Activated CD8-positive, alpha-beta memory T cell treated with anti-CD3 and anti-CD28 coated beads for 1 hour (primary cell): ENCODE measurements at places on chromosomes 1 and 21.

- DNase-seq, result no peak
Observed at GRCh38 chr21:43893536-43894205, 28.6 kb downstream of the AGPAT3 start.

DNA sequence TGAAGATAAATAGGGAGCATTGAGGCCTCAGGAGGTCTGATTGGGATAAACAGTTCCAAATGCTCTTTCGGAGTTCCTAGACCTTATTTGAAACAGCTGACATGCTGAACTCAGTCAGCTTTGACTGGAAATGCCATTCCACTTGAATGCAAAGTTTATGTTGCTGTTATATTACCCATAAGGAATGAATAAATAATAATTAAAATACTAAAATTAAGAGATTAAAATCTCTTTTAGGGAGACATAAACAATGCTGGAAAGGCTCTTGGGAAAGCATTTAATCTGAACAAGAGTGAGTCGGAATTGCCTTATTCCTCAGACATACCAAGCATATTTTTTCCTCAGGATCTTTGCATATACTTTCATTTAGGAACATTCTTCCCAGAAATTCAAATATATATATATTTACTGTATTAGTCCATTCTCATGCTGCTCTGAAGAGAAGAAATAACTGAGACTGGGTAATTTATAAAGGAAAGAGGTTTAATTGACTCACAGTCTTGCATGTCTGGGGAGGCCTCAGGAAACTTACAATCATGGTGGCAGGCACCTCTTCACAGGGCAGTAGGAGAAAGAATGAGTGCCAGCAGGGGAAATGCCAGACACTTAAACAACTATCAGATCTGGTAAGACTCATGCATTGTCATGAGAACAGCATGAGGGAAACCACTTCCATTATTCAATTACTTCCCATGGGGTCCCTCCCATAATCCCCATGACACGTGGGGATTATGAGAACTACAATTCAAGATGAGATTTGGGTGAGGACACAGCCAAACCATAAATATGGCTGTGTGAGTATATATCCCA is 318.2 kb upstream of the PLXNA2 start:
- DNase-seq, result no peak

DNA sequence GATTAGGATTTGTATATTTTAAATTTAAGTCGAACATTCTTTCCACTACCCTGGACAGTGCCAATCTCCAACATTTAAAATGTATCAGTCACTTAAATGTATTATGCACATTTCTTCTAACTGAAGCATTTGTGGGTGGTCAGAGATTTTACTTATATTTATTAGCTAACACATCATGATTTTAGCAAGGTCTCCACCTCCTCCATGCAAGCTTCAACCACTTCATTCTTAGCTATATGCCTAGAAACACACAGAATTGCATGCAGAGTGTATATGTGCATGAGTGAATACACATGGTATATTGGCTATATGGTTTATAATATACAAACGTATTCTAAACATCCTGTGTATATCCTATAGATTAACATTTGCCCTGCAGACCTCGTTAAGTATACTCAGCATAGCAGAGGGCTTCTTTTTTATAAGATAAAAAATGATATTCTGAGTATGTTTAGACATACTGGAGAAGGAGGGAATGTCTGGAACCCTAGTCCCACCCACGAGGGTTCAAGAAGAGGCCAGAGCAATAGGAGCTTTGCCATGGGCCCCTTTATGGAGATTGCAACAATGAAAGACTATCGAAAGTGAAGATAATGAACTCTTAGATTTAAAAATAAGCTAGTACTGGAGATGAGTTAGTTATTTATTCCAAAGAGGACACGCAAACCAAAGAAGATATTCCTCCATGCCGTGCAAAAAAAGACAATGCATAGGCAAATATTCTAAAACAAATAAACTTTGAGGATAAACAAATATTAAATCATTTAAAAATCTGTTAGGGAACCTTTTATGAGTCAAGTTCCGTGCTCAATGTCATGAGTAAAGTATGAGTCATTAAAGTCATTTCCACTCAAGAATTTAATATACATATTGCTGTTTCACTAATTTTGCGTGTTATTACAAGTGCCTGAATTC is 480.4 kb downstream of the SIPA1L2 start:
- DNase-seq, result no peak

GRCh38 chr1:204991342-204991844 is 51.6 kb upstream of the CNTN2 start:
- no peak for DNase-seq

DNA sequence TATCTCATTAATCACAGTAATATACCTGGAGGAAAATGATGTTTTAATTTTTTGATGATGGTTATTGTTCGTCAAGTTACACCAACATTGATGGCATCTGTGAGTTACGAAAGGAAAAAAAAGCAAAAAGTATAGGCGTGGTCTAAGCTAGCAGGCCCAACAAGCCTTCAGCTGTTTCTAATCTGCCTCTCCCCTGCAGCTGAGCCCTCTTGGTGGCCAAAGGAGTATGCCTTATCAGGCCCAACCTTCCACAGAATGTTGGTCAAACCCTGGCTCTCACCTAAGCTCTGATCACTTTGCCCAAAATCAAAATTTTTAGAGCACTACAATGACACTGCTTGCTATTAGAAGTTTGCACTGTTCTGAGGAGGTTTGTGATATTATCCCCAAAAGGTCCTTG is 4.9 kb downstream of the C1orf105 start:
- no peak for DNase-seq

DNA sequence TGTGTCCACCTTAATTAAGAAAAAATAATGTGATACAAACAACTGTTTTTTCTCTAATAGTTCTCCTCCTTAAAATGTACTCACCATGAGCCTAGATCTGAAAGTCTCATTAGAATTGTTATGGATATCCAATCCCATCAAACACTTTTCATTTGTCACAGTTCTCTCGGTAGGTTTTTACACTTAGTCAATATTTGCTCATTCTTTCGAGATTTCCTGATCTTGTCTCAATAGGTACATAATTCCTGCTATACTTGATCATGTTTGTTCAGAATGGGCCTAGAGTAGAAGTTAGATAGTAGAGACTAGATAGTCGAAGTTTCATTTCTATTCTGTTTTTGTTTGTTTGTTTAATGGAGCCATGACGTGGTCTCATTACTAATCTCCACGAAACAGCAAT is 2005.7 kb downstream of the NCAM2 start:
- DNase-seq, result no peak

DNA sequence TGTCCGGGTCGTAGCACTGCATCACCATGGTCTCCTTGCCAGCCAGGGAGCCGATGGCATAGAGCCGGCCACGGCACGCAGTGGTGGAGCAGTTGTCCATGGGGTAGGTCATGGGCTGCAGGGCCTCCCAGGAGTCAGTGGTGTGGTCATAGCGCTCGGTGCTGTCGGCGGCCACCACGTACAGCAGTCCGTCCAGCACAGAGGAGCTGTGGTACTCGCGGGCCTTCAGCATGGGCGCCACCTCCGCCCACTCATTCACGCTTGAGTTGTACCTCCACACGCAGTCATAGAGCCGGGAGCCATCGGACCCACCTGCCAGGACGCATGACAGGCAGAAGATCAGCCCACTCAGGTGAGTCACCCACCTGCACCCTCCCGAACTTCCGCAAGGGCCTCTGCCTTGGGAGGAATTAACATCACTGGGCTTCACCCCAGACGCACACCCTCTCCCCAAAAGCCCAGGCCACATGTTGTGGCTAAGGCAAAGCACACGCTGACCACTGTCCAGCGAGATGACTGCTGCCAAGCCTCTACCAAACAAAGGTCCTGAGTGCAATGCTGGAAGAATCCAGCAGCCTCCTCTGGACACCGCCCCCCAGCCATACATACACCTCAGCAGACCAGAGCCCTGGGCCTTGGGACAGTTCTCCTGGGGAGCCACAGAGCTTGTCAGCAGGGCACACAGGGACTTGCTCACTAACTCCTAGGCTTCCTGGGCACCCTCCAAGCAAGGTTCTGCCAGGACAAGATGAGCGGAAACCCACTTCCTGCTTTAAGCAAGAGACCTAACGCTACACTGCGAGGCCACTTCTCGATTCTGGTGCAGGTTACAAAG is 3.3 kb downstream of the KLHL21 start:
- no peak for DNase-seq

GRCh38 chr21:21029164-21029563 is 31.0 kb downstream of the NCAM2 start:
- no peak for DNase-seq

GRCh38 chr1:75630998-75631397 is 20.1 kb upstream of the SLC44A5 start:
- no peak for DNase-seq

GRCh38 chr21:36549470-36549869 is 69.5 kb upstream of the CLDN14 start:
- DNase-seq, result no peak

DNA sequence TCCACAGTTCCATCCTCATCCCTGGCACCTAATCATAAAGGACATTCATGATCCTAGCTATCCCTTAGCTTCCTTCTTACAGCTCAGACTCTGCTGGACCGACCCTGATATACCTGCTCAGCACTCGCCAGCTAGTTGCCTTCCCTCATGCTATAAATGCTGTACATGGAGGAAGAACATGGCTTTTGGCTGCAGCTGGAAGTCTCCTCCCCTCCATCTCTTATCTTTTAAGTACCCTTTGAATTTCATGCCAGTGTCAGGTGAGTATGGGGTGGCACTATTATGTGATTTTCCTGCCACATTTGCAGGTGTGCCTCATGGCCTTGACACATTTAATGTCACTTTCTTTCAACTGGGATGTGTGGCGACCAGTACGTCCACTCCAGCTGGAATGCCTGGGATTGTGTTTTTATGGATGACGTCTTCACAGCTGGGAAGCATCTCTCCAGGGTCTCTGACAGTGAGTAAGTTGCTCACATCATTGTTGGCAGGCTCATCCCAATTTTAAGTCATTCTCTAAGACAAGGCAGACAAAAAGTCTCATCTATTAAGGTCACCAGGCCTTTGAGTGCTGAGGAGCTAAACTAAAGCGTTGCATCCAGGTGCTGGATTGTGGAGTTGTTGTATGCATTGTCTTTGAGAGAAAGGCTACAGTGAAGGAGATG is 43.4 kb downstream of the RUNX1 start:
- DNase-seq, result no peak

- no peak for DNase-seq
Observed at GRCh38 chr1:3653286-3653618, 936 bp downstream of the TP73 start.
